ENCODE measurements at places on chromosomes 1 and 21. TPM values are rescaled to one million over a fixed set of nuclear protein-coding genes. Genes with fewer than 3 reads are reported as not detected.

The KRTAP20-1 gene
- not detected for total RNA-seq

The VANGL1 gene
- total RNA-seq = 6.5 TPM

The TRAF3IP3 gene
- 0.28 TPM for total RNA-seq

The PTAFR gene
- not detected for total RNA-seq

The HSPA6 gene
- total RNA-seq = 0.57 TPM

The GUCA2B gene
- total RNA-seq = not detected

The DIPK1A gene
- total RNA-seq = 15.8 TPM

The BRDT gene
- not detected for total RNA-seq

The CRB1 gene
- 0.28 TPM for total RNA-seq

The TAL1 gene
- under 0.01 TPM for total RNA-seq

The B3GALT2 gene
- 0.18 TPM for total RNA-seq

The BGLAP gene
- 0.14 TPM for total RNA-seq

The OLFML3 gene
- 191 TPM for total RNA-seq

The SLC66A1 gene
- 20.2 TPM for total RNA-seq

Measured in smooth muscle cell of bladder (primary cell).